ENCODE measurements at places on chromosomes 1 and 21. TPM values are rescaled to one million over a fixed set of nuclear protein-coding genes. Genes with fewer than 3 reads are reported as not detected.

BGLAP gene
- total RNA-seq: not detected

PPP1R15B gene
- 42.4 TPM for total RNA-seq

SLC25A44 gene
- total RNA-seq: 3.9 TPM

HTR6 gene
- total RNA-seq: not detected

CFHR4 gene
- total RNA-seq: not detected

MTARC1 gene
- 7.7 TPM for total RNA-seq

HENMT1 gene
- 16.9 TPM for total RNA-seq

DYRK3 gene
- 17.8 TPM for total RNA-seq

MFAP2 gene
- total RNA-seq: 29.4 TPM

S100A14 gene
- total RNA-seq: 29.6 TPM

ANGPTL1 gene
- total RNA-seq: 306 TPM

RGS13 gene
- total RNA-seq: 5.5 TPM

RNF186 gene
- total RNA-seq: not detected

SLX9 gene
- total RNA-seq: 32.0 TPM

Measured in umbilical cord (tissue), 2 donors.